ENCODE measurements at places on chromosomes 5 and 9.

GRCh38 chr5:135391869-135392255 is 7.2 kb downstream of the MACROH2A1 start:
- no peak for DNase-seq

DNA sequence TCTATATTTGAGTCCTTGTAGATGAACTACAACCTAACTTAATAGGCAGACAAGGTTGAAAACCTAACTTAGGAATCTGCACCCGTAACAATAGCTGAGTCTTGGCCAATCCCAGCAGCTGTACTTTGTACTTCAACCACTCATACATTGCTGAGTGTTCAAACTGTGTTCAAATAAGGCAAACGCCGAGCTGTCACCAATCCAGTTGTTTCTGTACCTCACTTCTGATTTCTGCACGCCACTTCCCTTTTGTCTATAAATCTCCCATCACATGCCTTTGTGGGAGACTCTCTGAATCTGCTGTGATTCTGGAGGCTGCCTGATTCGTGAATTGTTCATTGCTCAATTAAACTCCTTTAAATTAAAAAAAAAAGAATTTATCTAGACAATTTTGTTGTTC is 167.8 kb upstream of the TUT7 start:
- no peak for DNase-seq

DNA sequence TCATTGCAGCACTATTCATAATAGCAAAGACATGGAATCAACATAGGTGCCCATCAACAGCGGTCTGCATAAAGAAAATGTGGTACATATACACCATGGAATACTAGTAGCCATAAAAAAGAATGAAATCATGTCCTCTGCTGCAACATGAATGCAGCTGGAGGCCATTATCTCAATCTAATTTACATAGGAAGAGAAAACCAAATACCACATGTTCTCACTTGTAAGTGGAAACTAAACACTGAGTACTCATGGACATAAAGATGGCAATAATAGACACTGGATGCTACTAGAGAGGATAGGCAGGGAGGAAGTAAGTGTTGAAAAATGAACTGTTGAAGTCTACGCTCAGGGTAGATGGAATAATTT is 203.9 kb upstream of the CDH9 start:
- DNase-seq, result no peak

DNA sequence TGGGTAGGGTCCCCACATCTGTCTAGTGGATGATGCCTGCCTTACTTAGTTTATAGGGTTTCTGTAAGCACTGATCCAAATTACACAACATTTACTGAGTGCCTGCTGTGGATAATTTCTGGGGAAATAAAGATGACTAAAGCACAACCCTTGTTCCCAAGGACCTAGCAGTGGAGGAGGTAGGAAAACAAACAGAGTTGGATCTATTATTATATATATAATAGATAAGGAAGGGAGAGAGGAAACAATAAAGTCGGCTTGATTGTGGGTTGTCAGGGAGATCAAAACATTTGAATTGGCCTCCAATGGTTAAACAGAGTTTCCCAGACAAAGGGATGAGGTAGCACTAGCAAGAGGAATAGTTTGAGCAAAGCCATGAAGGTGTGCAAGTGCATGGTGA is 14.0 kb downstream of the IL33 start:
- no peak for DNase-seq

DNA sequence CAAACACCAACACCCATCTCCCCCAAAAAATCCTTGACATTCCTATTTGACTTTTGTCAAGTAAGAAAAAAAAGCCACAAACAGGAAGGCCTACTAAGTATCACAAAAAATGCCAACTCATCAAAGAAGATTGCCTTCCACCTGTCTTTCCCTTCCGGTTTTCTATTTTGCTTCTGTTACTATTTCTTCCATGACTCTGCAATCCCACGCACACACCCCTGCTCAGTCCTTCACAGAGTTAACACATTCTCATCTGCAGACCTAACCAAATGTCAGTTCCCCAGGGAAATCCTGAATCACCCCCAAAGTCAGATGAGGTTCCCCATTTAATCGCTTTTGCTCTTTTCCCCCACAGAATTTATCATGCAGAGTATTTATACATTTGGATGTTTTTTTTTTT is 15.1 kb downstream of the LPAR1 start:
- DNase-seq, result no peak

- peak; percentile 84 for DNase-seq
Measured at GRCh38 chr5:150410524-150411244, 2.0 kb downstream of the CD74 start.

- DNase-seq, result no peak
Measured at GRCh38 chr5:5483350-5483749, 60.9 kb downstream of the ICE1 start.

GRCh38 chr5:1973391-1974013 is 90.8 kb upstream of the IRX4 start:
- no peak for DNase-seq

DNA sequence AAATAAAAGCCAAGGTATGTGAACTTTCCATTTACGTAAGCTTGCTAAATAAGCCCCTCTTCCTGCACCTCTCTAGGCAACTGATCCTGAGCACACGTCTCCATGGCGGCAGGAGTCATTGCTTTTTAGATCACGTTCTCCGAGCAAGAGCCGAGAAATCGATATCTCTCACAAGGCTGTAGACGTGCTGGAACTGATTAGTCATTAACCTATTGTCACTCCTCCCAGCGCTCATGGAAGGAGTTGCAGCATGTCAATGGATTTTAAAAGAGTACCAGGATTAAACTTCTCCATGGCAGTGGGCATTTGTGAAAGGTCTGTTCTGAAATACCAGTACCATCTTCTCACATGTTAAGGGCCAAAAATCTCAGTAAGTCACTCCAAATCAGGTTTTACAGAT is 4.7 kb upstream of the ADCY2 start:
- no peak for DNase-seq

DNA sequence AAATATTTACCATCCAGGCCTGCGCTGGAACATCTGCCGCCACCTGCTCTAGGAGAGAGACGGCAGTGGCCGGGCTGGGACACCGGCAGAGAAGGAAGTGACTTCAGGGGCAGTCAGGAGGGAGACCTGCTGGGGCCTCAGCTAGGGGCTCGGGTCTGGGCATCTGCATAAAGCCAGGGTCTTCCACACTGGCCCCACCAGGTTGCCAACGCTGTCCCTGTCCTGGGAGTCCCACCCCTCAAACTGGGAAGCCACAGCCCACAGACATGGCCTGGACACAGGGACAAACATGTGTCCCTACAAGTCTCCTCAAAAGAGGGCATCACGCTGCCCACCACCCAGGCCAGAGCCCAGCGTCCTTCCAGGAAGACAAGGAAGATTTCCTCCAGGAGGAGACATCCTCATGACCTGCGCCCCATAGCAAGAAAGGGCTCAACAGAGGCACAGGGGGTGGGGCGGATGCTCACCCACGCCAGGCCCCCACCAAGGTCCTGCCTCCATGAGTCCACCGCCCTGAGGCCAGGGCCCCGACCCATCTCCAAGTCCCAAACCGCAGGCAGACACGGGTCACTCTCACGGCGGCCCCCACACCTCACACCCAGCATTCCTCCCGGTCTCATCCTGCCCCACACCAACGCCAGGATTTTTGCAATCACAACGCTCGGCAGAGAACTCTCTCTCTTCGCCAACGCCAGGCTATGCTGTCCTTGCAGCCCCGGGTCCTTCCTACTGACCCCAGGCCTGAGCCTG is 9.0 kb downstream of the VAV2 start:
- DNase-seq, result no peak

DNA sequence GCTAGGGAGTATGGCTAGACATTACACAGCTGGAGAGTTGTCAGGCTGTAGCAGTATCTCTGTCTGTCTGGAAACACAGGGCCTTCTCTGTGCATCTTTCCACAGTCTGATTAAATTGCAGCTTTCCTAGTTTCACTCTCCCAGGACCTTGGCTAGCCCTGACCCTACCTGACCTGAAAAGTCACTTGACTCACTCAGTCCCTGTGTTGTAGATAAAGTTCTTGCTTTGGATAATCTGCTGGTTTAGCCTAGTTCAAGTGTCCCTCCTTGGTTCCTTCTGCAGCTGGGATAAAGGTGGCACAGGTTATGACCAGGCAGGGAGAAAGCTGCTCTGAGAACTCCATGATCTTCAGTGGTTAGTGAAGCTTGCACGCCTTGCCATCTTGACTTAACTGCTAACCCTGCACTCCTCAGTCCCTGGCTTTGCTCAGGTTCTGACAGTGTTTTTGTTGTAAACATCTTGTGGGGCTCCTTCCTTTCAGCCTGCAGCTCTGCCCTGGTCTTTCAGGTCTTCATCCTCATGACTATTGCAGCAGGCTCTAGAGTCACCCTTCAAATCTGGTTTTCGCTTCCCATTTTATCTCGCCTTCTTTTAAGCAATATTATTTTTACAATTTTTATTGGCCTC is 101.0 kb downstream of the PIP5K1B start:
- DNase-seq, result no peak

- DNase-seq, result no peak
Measured at GRCh38 chr5:34622098-34622400, 34.1 kb upstream of the RAI14 start.

DNA sequence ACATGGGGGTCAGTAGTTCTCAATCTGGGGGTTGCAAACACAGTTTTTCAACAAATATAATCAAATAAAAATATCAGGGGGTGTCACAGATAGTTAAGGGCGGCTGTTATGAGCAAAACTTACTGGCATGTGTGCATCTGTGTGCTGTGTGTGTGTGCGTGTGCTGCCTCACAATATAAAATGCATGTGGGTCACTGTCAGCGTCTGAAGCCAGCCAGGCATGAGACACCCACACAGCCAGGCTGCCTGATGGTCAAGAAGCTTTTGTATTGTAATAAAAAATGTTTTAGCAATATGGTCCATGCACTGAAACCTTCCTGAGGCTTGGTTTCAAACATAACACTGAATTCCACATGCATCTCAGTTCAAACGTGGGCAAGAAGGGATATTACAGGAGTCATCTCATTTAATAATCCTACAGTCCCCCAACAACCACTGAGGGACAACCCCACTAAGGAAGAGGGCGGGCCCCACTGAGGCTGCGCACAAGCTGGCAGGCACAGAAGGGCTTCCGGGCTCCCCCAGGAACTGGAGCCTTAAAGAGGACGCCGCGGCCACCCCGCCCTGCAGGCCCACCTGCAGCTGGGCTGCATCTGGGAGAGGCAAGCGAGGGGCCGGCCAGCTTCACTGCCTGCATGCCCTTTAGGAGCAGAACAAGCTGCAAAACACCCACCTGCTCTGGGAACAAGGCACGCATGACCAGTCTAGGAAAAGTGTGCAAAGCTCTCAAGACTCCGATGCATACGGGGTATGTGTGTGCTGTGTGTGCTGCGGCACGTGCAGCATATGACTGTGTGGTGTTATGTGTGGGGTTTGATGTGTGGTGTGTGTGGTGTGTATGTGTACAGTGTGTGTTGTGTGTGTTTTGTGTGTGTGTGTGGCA is 14.1 kb downstream of the SEMA4D start:
- no peak for DNase-seq

DNA sequence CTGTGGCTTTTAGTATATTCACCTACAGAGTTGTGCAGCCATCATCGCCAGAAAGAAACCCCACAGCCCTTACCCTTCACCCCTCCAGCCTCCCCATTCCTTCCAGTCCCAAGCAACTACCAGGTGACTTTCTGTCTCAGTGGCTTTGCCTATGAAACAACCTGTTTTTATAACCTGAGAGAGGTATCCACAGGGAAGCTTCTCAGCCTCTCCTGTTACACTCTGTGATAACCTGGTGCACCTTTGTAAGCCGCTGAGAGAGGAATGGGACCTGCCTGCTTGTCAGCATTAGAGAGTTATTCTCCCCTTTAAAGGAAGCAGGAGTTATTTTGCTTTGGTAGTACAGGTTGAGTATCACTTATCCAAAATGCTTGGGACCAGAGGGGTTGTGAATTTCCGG is 93.6 kb downstream of the TRIO start:
- no peak for DNase-seq

DNA sequence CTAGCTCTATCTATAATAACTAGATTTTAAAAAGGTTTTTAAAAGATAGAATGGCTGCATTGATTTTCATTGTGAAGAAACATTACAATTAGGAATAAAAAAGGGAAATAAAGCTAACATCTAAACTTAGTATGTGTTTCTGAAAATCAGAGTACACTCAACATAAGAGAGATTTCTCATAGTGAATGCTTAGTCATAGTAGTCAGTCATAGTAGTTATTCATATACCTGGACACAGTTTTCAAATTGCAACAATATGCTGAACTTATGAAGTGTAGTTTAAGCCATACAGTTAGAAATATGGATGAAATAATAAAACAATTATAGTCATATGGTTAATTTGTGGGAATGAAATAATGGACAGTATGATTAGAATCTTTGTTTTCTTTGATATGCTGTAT is 273.0 kb upstream of the CTNND2 start:
- no peak for DNase-seq

DNA sequence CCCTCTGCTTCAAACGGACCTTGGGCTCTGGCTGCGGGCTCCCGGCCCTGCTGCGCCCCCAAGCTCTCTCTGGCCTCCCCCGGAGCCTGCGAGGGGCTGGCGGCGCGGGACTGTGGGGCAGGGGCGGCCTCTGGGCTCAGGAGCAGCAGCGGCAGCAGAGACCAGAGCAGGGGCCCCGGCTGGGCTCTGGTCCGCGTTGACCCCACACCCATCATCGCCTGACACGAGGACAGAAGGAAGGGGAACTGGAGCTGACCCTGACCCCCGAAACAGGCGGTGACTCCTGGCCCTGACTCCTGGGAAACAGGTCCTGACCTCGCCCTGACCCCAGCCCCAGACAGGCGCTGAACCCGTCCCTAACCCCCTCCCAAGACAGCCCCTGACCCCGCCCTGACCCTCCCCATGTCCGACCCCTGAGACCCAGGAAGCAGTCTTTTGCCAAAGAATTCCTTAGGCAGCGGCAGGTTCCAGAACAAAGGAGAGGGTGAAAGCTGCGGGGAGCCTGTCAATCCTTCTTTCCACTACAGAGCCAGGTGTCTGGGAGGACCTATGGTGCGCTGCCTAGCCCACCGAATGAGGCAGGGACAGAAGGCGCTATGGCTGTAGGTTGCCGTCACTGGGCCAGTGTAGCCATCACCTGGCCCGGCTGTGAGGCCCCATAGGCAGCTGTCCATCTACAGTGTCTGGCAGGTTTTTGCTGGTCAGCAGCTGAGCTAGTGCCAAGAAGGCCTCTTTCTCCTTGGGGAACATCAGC is 74.7 kb upstream of the SPTLC1 start:
- no peak for DNase-seq

GRCh38 chr5:98401656-98402055 is 371.8 kb upstream of the RGMB start:
- DNase-seq, result no peak

- peak; percentile 68 for DNase-seq
Measured at GRCh38 chr5:73940026-73940425, 314.0 kb downstream of the ARHGEF28 start.

DNA sequence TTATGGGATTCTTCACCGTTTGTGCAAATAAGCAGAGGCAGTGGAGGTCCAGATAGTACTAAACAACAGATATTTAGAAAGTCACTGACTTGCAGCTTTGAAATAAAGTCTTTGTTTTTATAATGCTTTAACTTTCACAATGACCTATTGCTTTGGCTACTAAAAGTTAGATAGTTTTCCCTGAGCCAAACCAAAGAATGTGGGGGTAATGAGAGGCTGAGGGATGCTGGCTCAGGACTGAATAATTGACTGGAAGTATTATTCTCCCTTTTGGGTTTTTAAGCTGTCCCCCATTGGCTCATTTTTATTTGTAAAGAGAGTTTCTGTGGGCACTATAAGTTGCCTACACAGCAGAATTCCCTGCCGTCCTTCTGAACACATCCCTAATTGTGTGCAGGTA is 99.2 kb upstream of the ACTBL2 start:
- no peak for DNase-seq
